ENCODE measurements at places on chromosomes 7 and 10.

DNA sequence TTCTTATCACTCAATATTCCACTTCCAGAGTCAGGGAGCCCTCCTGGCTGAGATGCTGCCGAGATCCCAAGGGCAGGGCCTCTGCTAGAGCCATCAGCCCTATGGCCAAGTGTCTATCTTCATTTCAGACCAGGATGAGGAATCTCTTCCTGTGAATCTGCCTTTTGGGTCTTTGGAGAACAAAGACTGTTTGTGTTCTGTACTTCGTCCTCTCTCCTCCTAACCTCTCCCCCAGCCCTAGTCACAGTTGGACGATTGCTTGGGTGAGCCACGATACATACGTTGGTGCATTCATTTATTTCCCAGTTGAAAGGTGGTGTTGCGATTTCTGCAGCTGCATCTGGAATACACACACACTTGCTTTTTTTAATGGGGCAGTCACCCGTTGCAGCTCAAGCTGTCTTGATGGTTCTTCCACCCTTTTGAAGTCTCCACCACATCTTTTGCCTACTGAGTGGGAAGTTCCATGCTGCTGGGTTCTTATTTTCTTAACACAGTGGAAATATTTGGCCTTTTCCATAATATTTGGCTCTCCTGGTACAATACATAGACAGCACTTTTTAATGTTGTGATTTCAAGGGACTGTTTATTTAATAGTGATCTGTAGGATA, 26.7 kb downstream of the SH3PXD2A start:
- no peak for DNase-seq

- no peak for DNase-seq
Measured at GRCh38 chr7:33425395-33425794, 296.0 kb downstream of the BBS9 start.

- no peak for DNase-seq
Measured at GRCh38 chr10:129383651-129384050, 83.4 kb upstream of the MGMT start.

DNA sequence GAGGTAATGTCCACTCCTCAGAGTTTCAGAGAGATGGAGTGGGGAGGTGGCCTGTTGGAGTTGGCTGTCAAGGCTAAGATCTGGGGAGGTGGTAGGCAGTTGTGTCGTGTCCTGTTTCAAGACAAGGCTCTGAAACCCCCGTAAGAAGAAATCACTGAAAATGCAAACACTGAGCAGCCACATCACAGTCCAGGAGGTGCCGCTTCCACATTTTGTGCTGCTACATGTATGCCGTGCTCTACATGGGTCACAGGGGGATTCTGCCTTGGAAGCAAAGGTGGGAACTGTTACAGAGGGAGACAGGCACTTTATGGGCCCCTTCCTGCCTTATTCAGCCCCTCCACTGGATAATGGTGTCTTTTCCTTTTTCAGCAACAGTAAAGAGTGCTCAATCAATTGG, 11.9 kb downstream of the WDR91 start:
- no peak for DNase-seq

DNA sequence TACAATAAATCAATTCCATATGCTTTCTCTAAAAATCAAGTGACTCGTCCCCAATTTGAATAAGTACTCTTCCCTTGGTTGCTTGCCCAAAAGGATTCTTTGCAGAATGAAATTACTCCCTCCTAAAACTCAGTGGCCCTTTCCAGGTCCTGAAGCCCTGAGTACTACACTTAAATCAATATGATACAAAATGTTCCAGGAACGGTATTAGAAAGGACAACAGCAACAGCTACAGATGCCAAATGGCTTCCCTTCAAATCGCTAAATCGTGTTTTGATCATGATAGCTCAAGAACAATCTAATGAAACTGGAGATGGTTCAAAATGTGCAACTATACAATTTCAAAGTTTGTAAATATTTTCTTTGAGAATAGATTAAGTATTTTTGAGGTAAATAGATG, 59.4 kb downstream of the TPK1 start:
- DNase-seq: no peak

DNA sequence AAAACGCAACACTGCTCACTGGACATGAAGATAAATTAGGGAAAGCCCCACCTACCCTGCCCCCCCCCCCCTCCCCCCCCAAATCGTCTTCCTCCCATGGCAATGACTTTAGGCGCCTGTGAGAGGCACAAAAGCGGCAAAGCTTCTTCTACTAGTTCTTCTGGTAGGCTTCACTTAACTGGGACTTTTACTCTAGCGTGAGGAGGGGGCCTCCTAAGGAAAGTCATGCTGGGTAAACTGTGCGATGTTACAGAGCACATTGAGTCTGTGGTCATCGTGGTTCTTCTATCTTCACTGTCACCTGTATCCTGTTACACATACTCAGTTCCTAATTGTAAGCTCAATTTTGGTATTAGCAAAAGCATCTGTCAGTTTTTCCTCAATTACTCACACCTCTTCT, 25.1 kb downstream of the HSPB1 start:
- DNase-seq: no peak

Data from left hindlimb (tissue), 1 donor.